ENCODE measurements at places on chromosomes 11 and 22.

- DNase-seq: no peak
Measured at GRCh38 chr11:125933030-125933813, 12.6 kb upstream of the VSIG10L2 start.

- DNase-seq: no peak
Measured at GRCh38 chr11:130112071-130112830, 42.6 kb downstream of the APLP2 start.

GRCh38 chr11:18046116-18046777, at the start of gene TPH1:
Gene TPH1 (minus strand): TSS chr11:18046269. CDS start chr11:18040762, 5,507 bp downstream.
- DNase-seq: no peak

DNA sequence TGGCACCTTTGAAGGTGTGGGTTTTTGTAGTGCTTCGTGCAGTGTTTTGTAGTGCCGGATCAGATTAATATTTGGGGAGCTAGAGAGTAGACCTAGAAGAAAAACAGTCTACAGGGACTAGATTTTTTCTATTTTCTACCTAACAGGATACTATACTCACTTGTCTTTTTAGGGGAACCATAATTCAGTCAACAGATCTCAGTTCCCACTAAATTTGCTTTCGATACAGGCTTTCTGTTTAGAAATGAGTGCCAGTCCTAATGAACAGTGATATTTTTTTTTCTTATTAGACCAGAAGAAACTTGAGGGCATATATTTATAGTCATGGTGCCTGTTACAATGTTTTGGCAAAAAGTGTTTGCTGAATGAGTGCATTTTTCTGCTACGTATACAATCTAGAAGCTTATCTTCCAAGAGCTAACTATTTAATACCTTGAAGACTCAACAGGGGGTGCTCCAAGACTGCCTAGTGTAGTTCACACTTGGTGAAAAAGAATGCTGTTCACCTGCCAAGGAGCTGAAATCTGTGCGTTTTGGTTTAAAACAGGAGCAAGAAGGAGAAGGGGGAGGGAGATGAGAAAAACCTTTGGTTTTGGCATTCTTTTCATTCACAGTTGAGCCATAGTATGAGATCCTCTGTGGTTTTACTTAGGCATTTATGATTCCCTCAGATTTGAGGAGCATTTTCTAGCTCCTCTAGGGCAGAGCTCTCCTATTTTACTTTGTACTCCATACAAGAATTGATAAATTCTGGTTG, 44.9 kb upstream of the VSTM5 start:
- no peak for DNase-seq

DNA sequence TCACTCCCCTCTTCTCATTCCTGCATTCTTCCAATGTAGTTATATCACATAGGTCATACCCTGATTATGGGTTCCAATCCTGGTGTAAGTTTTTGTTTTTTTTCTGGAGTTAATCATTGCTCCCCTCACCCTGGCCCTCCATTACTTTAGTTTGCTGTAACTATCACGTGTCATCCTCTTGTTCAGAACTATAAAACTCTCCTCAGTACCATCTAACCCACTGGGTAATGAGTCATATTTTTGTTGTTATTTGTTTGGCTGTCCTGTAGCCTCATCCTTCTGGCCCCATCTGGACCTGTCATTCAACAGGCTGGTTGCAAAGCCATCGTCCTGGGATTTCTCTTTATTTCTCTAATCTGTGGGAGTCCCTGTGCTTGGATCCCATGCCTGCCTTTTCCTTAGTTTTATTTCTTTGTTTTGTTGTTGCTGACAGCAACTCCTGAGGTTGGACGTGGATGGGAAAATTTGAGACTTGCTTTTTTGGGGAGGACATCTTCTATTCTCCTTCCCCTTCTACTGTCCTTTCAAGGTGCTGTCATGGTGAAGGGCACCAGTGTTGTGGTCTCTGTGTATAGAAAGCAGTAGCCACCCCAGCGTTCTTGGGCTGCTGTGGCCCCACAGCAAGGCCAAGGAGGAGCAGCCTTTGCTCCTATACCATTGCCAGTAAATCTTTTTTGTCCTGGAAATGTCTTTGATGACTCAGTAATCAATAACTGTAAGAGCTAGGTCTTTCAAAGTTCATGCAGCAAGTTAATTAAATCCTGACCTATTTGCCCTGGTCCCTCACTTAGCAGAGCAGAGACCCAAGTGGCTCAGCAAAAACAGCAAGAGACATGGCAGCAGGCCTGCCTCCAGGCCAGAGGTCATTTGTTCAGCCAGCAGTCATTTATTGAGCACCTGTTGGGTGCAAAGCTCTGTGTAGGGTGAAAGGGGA, 82.5 kb downstream of the C22orf31 start:
- no peak for DNase-seq

DNA sequence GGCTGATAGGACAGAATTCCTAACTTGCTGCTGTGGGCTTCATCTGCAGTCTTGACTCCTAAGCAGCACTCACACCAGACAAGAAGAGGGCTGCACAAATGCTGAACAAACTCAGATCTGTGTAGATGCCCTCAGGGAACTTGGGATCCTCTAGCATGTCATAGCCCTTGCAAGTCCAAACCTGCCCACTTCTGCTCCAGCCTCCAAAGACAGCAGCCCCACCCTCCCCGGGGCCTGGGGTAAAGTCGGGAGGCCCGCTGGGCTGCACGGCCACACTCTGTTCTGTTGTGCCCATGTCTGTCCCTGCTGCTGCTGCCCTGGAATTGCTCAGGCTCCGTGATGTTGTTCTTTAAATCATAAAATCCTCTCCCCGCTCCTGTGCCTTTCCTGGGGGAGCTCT, 28.3 kb downstream of the DRD2 start:
- no peak for DNase-seq

- DNase-seq: no peak
Measured at GRCh38 chr11:1502954-1503707, 16.6 kb upstream of the MOB2 start.

GRCh38 chr11:116330439-116331185, 442.2 kb downstream of the BUD13 start:
- no peak for DNase-seq

DNA sequence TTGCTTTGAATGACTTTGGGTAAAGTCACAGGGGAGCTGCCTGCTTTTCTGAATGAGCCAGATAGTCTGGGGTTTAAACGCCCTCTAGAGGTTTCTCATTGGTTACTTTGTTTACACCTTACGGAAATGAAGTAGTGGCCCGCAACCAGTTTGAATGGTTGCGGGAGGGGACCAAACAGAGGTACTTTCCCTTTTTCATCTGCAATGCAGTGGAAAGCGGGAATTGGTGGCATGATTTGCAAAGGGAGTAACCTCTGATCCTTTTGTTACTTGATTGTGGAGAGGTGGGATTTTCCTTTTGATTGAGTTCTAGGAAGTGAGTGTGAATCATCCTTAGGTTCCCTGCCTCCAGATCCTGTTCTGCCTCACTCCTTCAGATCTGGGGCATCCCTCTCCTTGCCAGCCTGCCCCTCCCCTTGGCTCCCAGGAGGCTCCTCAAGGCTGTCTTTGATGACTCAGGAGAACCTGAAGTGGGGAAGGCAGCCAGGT, 15.9 kb upstream of the GLYATL1 start:
- DNase-seq: no peak

DNA sequence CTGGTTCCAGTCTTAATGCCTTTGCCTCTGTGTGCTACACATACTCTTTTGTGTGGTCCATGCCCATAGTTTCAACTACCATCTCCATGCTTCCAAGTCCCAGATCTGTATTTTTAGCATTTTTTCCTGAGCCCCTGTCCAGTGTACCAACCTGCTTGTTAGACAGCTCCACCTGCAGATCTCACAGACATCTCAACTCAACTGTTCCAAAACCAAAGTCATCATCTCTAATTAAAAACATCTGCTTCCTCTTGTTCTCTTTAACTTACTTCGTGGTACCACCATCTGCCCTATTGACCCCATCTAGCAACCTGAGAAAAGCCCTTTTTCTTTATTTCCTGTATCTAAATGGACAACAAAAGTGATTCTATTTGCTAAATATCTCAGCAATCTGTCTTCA, 8.6 kb upstream of the KMT2A start:
- DNase-seq: no peak

DNA sequence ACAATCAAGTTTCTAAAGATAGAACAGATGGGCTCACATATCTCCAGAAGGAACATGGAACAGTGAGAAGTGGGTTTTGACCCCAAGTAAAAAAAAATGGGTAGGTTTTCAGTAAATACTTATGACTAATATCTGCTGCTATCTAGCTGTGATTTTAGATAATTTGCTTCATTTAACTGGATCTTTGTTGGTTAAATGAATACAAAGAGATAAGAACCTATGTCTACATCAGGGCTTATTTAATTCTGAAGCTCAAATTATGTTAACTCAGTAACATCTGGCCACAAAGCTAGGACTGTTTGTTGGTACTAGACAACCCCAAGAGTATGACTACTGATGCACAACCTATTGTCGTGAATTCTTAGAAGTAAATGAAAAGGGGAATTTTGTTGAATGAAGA, 144.4 kb upstream of the SESN3 start:
- no peak for DNase-seq

DNA sequence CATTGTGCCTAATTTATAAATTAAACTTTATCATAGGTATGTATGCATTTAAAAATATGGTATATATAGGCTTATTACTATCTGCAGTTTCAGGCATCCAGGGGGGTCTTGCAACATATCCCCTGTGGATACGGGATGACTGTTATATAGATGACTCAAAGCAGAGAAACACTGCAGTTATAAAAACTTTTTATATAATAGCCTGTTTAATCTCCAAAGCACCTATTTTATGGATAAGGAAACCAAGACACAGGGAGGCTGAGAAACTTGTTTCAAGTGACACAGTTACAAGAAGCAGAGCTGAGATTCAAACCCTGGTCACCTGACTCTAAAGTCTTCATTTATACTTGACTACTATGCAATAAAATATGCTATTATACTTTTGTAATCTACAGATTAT, 897.7 kb downstream of the KCNA4 start:
- no peak for DNase-seq

DNA sequence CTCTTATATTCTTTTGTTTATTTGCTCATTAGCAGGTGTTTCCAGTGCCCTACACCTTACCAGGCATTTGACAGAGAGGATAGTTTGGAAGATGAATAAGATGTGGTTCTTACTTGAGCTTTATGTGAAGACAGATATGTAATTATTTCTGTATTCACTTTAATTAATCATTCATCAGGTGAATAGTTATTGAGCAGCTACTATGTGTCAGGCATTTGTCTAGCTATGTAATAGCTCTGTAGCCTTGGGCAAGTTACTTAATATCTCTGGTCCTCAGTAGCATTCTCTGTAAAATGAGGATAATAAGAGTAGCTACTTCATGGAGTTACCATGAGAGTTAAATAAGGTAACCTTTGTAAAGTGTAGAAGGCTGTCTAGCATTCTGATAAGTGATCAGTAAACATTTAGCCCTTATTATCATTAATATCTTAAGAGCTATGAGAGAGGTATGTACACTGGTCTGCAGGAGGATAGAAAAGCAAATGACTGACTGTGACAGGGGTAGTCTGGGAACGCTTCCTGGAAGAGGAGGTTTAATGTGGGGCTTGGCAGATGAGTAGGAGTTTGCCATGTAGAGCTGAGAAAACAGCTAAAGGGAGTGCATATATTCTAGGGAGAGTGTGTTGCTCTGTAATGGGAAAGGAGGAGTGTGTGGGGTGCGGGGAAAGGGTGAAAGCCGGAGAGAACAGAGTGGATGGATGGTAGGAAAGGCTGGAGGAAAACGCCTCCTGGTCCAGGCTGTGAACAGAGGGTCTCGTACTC, 56.1 kb downstream of the MICAL2 start:
- no peak for DNase-seq

GRCh38 chr11:131486100-131486499, 115.7 kb downstream of the NTM start:
- no peak for DNase-seq

DNA sequence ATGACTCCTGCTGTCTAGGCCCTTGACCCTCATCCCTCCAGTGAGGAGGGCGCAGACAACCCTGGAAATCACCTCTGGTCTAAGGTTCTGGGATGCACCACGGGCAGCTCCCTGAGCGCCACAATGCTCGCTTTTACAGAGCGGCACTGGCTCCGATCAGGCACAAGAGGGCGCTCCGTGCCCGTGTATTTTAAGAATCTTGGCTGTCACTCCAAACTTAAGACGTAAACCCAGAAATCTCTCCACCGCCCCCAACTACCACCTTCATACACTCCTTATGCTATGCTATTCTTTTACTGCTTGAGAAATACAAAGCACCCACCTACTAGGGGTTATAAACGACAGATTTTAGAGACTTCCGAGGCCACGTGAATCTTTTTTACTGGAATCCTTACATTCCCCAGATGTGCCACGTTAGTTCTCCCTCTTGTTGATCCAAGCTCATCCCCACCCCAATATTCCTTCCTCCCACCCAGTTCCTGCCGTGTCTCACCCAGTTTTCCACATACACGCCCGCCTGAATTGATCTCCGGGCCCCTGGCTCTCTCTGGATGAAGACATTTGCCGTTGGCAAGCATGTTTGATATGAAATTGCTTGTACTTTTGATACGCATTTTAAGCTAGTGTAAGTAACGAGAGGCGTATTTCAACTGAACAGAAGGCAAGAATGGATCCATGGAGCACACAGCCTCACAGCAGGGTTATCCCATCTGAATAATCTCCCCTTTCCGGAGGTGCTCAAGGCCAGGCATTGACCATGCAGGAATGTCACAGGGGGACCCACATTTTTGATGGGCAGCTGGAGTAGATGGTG, 453.5 kb downstream of the OPCML start:
- DNase-seq: no peak

- DNase-seq: no peak
Measured at GRCh38 chr22:49081926-49082325, 745.7 kb downstream of the BRD1 start.

GRCh38 chr11:73496134-73496533, 101.8 kb downstream of the FAM168A start:
- DNase-seq: no peak

GRCh38 chr11:61059260-61059752, 43.0 kb upstream of the CD5 start:
- DNase-seq: no peak

DNA sequence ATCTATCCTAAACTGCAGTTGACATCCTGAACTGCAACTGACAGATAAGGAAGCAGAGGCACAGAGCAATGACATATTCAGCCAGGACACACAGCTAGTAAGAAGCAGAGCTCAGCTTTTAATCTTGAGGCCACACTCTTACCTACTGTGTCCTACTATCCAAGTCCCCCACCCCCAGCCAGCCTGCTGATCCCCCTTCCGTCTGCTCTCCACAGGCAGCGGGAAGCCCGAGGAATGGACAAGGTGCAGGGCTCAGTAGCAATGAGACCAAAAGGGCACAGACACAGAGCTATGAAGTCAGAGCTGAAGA, 4.3 kb downstream of the POLR3H start:
- no peak for DNase-seq

GRCh38 chr11:74023276-74023675, 14.4 kb upstream of the UCP3 start:
- DNase-seq: no peak

DNA sequence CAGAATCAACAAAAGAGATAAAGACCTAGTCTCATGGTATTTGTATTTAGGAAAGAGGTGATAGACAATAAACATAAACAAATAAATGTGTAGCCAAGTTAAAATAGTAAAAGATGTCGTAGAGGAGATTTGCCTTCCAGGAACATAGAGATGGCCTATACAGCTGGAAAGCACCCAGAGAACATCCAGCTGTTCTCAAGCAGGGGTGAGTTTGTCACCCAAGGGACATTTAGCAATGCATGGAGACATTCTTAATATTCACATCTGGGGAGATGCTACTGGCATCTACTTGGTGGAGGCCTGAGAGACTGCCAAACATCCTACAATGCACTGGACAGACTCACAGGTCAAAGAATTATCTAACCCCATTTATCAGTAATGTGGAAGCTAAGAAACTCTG, 88.3 kb downstream of the C11orf87 start:
- no peak for DNase-seq
